ENCODE measurements at places on chromosomes 5 and 9.
A peak's percentile ranks its signal among the peaks of the same experiment; 100 is the strongest.

DNA sequence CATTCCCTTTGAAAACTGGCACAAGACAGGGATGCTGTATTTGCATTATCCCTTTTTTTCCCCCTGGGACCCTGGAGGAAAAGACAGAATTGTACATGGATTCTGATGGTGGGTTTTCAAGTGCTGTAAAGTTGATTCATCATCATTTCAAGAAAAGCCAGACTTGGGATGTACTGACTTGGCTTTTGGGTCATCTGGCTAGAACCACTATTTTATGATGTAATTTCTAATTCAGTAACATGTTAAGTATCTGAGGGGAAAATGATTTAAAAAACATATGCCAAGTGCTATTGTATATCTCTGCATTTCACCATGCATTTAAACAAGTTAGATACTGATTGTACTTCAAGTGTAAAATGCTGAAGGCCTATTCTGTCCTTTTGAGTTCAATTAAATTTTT, 15.2 kb upstream of the MAP3K1 start:
- DNase-seq: no peak

- DNase-seq: no peak
Measured at GRCh38 chr9:25602400-25603044, 75.7 kb downstream of the TUSC1 start.

DNA sequence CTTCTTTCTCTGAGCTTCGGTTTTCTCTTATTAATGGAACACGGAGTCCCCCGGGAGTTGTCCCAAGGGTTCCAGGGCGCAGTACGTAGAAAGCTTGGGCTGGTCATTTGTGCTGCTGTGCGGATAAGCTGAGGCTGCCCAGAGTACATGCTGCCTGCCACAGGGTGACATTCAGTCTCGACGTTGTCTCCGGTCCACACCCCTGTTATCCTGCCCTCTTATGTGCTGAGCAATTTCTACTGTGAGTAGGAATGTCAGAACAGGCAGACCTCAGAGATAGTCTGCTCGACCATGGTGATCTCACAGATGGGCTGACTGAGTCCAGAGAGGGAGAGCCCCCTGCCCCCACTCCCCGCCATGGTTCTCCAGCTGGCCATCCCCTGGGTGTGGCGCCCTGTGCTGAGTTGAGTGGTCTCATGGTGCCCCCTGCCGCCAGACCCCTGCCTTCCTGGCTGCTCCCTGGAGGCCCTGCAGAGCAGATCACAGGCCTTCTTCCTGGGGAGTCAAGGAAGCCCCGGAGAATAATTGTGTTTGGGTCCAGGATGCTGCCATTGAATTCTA, 124.0 kb downstream of the RGS3 start:
- DNase-seq: no peak

- no peak for DNase-seq
Measured at GRCh38 chr9:117868594-117868993, 164.4 kb downstream of the TLR4 start.

- no peak for DNase-seq
Measured at GRCh38 chr9:119255116-119255515, 114.1 kb downstream of the BRINP1 start.

DNA sequence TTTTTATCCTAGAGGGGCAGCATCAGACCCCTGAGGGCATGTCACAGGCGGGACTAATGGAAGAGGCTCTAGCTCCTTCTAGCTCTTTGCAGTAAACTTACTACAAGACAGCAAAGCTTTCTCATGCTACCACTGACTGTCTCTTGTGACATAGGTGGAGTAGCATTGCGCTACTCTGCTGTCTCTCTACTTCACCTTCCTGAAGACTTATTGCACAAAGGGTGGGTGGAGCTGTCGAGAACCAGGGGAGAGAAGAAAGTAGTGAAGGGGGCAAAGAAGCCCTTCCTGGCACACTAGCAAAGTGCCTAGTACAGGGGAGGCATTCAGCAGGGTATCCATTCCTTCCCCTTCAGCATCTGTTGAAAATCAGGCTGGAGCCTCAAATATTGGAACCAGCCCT, 36.1 kb upstream of the NEK6 start:
- no peak for DNase-seq

DNA sequence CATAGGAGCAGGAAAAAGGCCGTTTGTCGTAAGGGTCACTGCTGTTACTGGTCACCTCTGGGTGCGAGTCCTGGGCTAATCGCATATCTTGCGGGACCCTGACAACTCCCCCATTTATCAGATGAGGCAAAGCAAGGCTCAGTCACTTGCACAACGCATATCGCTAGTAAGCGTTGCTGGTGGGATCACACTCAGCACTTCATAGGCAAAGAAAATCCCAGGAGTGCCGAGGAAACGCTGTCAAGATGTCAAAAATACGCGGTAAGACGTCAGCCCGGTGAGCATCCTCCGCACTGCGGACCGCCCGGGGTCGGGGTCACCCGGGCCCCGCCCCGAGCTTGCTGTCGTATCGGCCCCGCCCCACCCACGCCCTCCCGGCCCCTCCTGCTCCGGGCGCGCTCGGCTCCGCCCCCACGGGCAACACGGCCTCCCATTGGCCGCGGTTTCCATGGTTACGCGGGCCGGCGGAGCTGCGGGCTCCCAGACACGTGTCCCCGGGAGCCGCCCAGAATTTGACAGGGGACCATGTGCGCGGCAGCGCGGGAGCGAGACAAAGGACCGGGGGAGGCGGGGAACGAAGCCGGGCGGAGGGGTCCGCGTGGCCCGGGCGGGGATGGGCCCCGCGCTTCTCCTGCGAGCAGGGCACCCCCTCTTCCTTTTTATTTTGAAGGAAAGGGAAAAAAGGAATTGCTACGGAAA, 80.2 kb upstream of the IER5L start:
- DNase-seq: peak; percentile 64

GRCh38 chr9:108439947-108440346, 415.8 kb downstream of the ACTL7B start:
- DNase-seq: no peak

GRCh38 chr5:92561411-92561959, 1019.5 kb downstream of the NR2F1-AS1 start:
- DNase-seq: no peak

- DNase-seq: no peak
Measured at GRCh38 chr9:132154863-132155567, 6.8 kb upstream of the NTNG2 start.

DNA sequence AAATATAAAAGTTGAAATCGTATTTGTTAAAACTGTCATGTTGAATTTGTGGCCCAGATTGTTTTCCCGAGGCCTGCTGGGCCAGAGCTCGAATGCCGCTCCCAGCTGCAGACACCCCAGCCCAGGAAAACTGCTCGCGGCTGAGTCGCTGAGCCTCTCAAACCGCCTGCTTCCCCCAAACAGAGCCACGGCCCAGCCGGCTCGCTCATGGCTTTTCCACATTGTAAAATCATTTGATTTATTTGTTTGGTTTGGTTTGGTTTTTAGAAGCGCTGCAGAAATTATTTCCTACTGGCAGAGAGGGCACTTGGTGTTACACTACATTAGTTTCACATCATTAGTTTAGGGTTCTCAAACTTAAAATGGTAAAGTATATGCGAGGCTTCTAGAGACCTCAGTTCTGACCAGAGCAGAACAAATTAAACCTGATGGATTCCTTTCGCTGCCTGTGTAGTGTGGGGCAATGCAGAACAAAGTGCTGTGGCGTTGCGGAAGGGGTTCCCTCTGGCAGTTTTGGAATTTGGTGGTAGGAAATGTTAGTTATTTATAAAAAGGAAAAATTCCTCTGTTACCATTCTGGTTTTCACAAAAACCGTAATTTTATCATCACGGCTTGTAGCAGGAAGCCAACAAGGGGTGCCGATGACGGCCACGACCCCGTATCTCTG, 156.5 kb upstream of the PITX1 start:
- no peak for DNase-seq

DNA sequence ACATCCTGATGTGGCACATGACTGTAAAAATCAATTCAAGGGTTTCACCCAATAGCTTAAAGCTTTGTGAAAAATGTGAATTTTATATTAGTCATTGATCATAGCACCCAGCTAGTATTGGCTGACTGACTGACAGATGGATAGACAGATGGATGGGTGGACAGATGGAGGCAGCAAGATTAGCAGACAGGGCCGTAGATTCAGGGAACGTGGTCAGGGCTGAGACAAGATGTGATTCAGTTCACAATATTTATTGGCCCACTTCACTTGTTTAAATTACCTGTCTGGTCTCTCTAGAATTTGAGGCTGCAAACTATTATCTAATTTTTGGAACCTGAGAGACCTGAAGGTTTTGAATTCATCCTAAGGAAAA, 12.0 kb upstream of the PCSK5 start:
- DNase-seq: no peak

GRCh38 chr5:31346896-31347551, 153.5 kb downstream of the CDH6 start:
- DNase-seq: no peak

- no peak for DNase-seq
Measured at GRCh38 chr9:105712773-105713172, 18.4 kb downstream of the TMEM38B start.

DNA sequence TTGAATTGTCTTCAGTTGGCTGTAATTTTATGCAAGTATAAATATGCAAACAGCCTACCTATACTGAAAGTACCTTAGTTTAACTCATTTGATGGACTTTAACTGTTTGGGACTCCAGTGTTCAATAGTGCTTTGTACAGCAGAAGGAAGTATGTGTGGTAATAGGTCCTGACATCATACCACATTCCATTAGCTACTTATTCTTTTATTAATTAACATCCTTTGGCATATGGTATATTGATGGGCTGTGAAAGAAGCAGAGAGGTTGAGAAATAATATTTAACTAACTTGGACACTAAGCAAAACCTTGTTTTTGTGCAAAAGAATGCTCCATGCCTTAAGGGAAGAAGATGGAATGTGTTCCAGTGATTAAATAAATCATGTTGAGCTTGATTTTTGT, 97.6 kb upstream of the SEMA6A start:
- DNase-seq: no peak

- DNase-seq: no peak
Measured at GRCh38 chr9:75455444-75455921, 367.2 kb downstream of the OSTF1 start.

- DNase-seq: peak; percentile 21
Measured at GRCh38 chr5:147223948-147224791, 10.7 kb upstream of the STK32A start.

- DNase-seq: no peak
Measured at GRCh38 chr9:77374266-77374665, 196.9 kb downstream of the VPS13A start.

DNA sequence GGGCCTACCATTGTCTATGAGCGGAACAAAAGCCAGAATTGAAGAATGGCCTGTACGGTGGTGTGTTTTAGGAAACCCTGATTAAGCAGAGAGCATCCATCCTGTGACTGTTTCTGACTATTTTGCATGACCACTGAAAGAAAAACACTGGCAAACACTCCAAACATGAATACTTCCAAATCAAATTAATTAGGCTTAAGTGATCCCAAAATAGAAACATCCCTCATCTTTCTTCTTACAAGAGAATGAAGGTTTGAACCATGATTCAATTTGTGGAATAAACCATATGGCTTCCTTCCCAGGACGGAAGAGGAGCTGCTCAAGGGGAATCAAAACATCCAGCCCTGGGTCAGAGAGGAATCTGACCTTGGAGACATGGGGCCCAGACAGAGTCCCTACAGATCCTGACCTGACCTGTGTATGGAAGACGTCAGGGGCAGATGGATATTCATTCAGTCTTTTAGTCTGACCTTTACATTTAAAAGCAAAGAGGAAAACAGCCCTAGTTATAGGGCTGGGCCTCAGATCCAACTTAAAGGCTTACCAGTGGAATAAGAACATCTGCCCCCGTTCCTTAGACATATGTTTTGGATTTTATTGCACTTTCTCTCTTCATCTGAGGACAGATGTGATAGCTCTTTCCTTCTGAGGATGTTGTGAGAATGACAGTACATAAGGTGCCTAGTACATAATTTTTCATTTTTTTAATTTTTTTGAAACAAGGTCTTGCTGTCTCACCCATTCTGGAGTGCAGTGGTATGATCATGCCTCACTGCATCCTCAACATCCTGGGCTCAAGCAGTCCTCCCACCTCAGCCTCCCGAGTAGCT, 17.6 kb upstream of the RECK start:
- DNase-seq: no peak

DNA sequence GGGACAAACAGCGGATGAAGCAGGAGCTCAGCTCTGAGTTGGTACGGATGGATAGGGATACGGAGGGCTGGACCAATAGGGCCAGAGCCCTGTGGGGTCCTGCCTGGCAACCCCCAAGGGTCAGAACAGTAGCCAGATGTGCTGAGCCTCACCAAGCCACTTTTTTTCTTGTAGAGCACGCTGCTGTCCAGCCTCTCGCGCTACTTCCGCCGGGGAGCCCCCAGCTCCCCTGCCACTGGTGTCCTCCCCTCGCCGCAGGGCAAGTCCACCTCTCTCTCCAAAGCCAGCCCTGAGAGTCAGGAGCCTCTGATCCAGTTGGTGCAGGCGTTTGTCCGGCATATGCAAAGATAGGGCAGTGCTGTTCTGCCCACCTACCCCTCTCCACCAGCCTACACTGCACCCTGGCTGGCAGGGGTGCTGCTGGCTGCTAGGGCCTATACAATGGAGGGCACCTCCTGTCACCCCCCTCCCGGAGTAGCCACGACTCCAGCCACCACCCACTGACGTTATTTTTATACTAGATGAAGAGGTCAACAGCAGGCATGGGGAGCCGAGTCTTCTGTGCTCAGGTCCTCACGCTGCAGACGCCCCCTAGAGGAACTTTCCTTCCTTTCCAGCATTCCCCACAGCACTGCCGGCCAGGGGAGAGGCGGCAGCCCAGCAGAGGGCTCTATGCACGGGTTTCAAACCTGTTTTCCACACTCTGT, 21.6 kb downstream of the SH3GLB2 start:
- DNase-seq: peak; percentile 65

DNA sequence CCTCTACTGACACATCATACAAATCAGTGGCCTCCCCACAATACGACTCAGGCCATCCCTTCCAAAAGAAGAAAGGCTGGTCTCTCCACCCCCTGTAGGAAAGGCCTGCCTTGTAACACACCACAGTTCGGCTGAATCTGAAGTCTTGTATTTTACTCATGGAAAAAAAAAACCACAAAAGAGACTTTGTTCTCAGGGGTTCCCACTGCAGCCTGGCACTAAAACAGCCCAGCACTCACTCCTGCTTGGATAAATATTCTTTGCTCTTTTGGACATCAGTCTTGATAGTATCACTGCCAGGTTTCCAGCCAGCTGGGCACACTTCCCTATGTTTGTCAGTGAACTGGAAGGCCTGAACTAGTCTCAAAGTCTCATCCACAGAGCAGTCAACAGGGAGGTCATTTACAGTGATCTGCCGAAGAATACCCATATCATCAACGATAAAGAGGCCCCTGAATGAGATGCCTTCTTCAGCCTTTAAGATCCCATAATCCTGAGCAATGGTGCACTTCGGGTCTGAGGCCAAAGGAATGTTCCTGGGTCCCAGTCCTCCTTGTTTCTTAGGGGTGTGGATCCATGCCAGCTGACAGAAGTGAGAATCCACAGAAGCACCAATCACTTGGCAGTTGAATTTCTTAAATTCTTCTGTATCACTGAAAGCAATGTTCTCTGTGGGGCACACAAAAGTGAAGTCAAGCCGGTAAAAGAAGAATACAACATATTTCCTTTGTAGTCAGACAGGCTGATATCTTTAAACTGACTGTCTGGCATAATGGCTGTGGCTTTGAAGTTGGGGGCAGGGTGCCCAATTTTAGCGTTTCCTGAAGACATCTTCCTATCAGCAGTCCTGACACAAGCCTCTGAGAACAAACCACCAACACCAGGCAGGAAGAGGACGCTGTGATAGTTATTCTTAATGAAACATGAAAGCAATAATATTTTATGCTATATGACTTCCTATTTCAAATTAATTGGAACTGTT, 198.1 kb downstream of the LURAP1L start:
- peak; percentile 11 for DNase-seq

GRCh38 chr9:21591221-21592062, 109.3 kb upstream of the IFNE start:
- no peak for DNase-seq

- no peak for DNase-seq
Measured at GRCh38 chr9:122996586-122996985, 36.9 kb upstream of the GPR21 start.

All from amygdala (tissue), 56 donors.